ENCODE measurements at places on chromosomes 16 and 17. TPM values are rescaled to one million over a fixed set of nuclear protein-coding genes. Genes with fewer than 3 reads are reported as not detected.

The XYLT1 gene
- total RNA-seq = 0.09 TPM

- H3K27ac ChIP-seq = no peak overlapping the region
- H3K36me3 ChIP-seq = no peaks in the 10 kb centered on the region
- DNase-seq = no peak
- no peaks in the 10 kb centered on the region for H3K4me1 ChIP-seq
Measured at GRCh38 chr17:33572615-33573014, 279.5 kb upstream of the ASIC2 start.

The HSF4 gene
- 25.2 TPM for total RNA-seq

- no peak overlapping the region for H3K4me3 ChIP-seq
- peaks cover 8% of the 10 kb centered on the region for H3K36me3 ChIP-seq
- H3K27ac ChIP-seq = no peak overlapping the region
- no peaks in the 10 kb centered on the region for H3K4me1 ChIP-seq
- no peaks in the 10 kb centered on the region for H3K27me3 ChIP-seq
- no peak for DNase-seq
Measured at GRCh38 chr17:49635121-49635520, 42.8 kb downstream of the SPOP start.

The CHST4 gene
- total RNA-seq = 0.07 TPM

The SP2 gene
- total RNA-seq = 15.9 TPM

The TBC1D24 gene
- 24.3 TPM for total RNA-seq

DNA sequence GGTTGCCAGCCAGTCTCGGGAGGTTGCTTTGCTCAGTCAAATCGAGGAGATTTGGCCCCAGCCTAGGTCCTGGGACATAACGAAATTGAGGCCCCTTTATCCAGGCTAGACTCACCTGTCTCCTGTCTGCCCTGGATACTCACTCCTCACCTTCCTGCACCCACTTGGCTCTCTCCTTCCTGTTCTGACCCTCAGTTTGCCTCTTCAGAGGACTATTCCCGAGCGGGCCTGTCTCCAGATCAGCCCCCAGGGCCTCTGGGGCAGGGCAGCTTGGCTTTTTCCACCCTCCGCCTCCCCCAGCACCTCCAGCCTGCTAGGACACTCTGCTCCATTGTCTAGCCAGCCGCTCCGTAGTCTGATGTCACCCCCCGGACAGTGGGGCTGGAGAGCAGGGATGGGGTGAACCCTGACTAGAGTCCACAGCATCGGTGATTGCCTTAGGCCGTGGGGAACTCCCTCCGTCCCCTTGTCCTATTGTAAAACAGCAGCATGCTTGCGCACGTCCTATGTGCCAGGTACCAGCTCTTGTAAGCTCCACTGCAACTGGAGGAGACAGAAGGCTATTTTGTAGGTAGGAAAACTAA, 8.8 kb downstream of the WFIKKN2 start:
- H3K27me3 ChIP-seq = no peaks in the 10 kb centered on the region
- no peaks in the 10 kb centered on the region for H3K36me3 ChIP-seq
- no peak overlapping the region for H3K4me3 ChIP-seq
- no peaks in the 10 kb centered on the region for H3K4me1 ChIP-seq
- DNase-seq = no peak
- H3K27ac ChIP-seq = no peak overlapping the region

DNA sequence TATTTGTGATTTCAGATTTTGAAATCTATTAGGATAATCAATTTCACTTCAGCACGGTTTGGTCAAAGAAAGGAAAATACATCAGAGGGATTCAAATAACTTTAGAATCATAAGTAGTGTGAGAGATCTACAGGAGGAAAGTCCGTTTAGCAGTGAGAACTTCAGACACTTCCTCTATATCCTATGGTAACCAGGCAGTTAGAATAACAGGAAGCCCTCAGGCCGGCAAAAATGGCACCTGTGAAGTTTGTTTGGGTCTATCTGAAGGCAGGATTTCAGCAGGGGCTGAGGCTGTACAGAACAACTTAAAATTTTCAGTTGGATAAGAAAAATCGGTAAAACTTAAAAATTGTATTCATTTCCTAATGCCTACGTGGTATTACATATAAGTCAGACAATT, 24.9 kb downstream of the KCNJ16 start:
- no peak overlapping the region for H3K4me3 ChIP-seq
- DNase-seq = no peak
- peaks cover 8% of the 10 kb centered on the region for H3K36me3 ChIP-seq
- no peaks in the 10 kb centered on the region for H3K4me1 ChIP-seq

The THOC6 gene
- total RNA-seq = 70.1 TPM

GRCh38 chr17:8256291-8256690, 7.2 kb downstream of the PFAS start:
- peaks cover 70% of the 10 kb centered on the region for H3K36me3 ChIP-seq
- no peak overlapping the region for H3K4me3 ChIP-seq
- H3K27me3 ChIP-seq = no peaks in the 10 kb centered on the region
- DNase-seq = no peak
- no peak overlapping the region for H3K27ac ChIP-seq
- H3K4me1 ChIP-seq = no peaks in the 10 kb centered on the region

GRCh38 chr17:37405955-37406634, 541 bp downstream of the ACACA start:
- H3K27ac ChIP-seq = peak overlapping the region; percentile 82
- H3K4me3 ChIP-seq = peak overlapping the region; percentile 84
- H3K4me1 ChIP-seq = peaks cover 15% of the 10 kb centered on the region
- no peak for DNase-seq
- H3K36me3 ChIP-seq = peaks cover 20% of the 10 kb centered on the region

- no peak for DNase-seq
- H3K27ac ChIP-seq = no peak overlapping the region
- peaks cover 15% of the 10 kb centered on the region for H3K4me1 ChIP-seq
- no peaks in the 10 kb centered on the region for H3K27me3 ChIP-seq
- H3K4me3 ChIP-seq = no peak overlapping the region
Measured at GRCh38 chr17:75573994-75574393, 13.6 kb upstream of the MYO15B start.

Data from K562 (cell line).